ENCODE measurements at places on chromosomes 1 and 21.

GRCh38 chr1:186653312-186653711 is 26.9 kb downstream of the PTGS2 start:
- DNase-seq: no peak

- no peak for DNase-seq
Observed at GRCh38 chr1:51628715-51629590, 12.1 kb downstream of the OSBPL9 start.

- no peak for DNase-seq
Observed at GRCh38 chr1:8193840-8194406, 124.0 kb upstream of the SLC45A1 start.

- DNase-seq: no peak
Observed at GRCh38 chr1:168585937-168586336, 9.5 kb downstream of the XCL1 start.

- no peak for DNase-seq
Observed at GRCh38 chr1:11792106-11792505, 13.7 kb downstream of the MTHFR start.

GRCh38 chr1:85344256-85344694 is 67.8 kb upstream of the BCL10 start:
- no peak for DNase-seq

DNA sequence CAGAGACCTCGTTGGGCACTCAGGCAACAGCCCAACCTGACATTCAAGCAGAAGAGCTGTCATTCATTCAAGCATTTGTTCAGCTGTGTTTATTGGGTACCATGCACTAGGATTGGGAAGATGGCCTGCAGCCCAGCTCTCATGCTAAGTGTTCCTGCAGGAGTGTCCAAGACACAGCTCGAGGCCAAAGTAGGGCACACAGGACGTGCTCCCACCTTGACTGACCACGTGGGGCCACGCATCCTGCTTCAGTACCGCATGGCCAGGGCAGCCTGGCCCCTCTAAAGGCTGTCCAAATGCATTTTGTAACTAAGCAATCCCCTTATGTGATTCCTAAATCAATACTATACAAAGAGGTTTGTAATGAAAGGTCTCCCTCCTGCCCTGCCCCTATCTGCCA is 9.7 kb downstream of the PYCR2 start:
- DNase-seq: no peak

GRCh38 chr1:168676029-168676812 is 52.8 kb downstream of the DPT start:
- no peak for DNase-seq

GRCh38 chr21:35927262-35927661 is 133.1 kb downstream of the SETD4 start:
- no peak for DNase-seq

DNA sequence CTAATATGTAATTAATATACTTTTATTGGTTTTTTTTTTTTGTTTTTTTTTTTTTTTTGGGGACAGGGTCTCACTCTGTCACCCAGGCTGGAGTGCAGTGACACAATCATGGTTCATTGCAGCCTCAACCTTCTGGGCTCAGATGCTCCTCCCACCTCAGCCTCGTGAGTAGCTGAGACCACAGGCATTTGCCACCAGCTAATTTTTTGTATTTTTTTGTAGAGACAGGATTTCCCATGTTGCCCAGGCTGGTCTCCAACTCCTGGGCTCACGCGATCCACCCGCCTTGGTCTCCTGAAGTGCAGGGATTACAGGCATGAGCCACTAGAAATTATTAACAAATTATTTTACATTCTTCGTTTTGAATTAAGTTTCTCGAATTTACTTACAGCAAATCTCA is 16.8 kb upstream of the POGZ start:
- no peak for DNase-seq

GRCh38 chr1:178310685-178311105 is 186.1 kb downstream of the CLEC20A start:
- DNase-seq: peak; percentile 74

GRCh38 chr1:214281720-214282629 is 1.0 kb downstream of the SMYD2 start:
- DNase-seq: no peak

- DNase-seq: no peak
Observed at GRCh38 chr1:34549199-34549598, 205.6 kb upstream of the GJB5 start.

DNA sequence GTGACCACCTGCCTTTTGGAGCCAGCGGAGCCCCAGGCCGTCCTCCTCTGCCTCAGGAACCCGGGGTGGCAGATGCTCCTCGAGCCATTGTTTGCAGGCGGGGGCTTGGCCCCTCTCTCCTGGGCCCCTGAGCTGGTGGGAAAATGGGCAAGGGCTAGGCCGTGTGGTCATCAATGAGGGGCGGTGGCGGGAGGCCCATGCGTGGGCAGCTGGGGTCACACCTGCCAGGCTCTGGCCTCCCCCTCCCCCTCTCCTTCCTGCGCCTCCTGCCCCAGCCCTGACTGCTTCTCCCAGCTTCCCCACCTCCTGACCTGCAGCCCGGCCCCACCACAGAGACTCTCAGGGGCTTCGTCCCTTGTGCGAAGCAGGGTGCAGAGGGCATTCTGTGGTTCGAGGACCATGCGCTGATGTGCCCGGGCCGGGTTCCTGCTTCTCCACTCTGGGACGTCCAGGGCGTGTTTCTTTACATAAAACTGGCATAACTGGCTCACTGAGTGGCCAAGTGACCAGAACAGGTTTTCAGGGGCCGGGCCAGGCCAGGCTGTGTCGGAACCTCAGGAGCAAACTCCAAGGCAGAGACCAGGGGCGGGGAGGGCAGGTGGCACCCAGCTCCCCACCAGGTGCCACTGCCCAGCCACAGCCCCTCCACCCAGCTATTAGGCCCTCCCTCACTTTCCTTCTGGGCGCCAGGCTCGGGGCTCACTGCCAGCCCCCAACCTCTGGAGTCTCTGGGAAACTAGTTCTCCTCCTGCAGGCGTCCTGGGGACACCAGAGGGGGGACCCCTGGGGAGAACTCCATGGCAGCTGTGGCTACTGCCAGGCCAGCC is 9.3 kb downstream of the SAMD11 start:
- no peak for DNase-seq

DNA sequence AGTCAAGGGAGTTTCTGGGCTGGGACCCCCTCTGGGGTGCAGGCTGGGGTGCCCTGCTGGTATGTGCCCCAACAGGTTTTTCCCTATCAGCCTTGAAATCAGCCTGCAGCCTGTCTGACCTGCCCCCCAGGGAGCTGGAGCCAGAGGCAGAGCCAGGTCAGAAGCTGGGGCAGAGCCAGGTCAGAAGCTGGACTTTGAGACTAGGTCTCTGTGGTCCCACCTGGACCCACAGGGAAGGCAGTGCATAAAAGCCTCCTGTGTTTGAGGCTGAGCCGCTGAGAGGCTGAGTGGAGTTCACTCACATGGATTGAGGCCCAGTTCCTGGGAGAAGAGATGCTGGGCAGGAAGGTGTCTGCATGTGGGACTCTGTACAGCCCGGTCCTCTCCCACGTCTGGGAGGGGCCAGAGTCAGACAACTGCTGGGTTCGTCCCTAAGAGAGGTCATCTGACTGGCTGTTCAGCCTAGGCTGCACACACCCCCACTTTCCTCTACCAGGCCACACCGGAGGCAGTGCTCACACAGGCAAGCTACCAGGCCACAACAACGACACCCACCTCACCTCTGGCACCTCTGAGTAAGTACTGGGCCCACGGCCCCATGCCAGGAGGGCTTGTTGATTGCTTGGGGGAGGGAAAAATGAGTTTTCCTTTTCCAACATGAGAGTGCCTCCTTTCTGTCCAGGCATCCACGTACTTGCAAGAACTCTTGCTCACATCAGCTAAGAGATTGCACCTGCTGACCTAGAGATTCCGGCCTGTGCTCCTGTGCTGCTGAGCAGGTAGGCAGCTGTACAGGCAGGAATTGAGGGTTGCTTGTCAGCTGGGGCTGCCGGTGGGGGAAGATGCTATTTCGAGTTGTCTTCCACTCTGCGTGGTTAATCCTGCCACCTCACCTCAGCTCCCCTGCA is at the start of gene ANXA9:
Gene ANXA9, plus strand, starts transcription at position 488 of the 908 bp plus-strand sequence. CDS start 814 bp downstream, outside the sequence.
- DNase-seq: peak; percentile 62

GRCh38 chr21:25490742-25491141 is 116.5 kb downstream of the MRPL39 start:
- no peak for DNase-seq

GRCh38 chr1:49346767-49347349 is 570.2 kb upstream of the BEND5 start:
- DNase-seq: no peak

GRCh38 chr1:63238721-63239120 is 83.6 kb upstream of the FOXD3 start:
- DNase-seq: no peak

GRCh38 chr21:20396798-20397197 is 601.4 kb upstream of the NCAM2 start:
- no peak for DNase-seq

DNA sequence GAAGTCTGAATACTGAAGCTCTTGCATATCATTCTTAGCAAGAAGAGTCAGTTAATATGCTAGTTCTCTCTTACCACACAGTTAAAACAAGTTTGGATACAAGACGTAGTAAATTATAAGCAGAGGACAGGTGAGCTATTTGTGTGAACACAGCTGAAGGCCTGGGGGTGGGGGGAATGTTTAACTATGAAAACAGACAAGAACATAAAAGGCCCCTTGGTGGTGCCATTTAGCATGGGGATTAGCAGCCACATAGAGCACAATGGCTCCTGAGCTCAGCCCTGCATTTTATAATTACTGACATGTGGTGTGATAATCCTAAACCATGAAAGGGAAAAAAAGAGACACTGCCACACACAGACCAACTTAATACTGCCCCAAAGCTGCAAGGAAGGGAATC is 94.8 kb downstream of the TGFBR3 start:
- DNase-seq: no peak

GRCh38 chr21:31340514-31340913 is 3.5 kb downstream of the TIAM1 start:
- DNase-seq: no peak

DNA sequence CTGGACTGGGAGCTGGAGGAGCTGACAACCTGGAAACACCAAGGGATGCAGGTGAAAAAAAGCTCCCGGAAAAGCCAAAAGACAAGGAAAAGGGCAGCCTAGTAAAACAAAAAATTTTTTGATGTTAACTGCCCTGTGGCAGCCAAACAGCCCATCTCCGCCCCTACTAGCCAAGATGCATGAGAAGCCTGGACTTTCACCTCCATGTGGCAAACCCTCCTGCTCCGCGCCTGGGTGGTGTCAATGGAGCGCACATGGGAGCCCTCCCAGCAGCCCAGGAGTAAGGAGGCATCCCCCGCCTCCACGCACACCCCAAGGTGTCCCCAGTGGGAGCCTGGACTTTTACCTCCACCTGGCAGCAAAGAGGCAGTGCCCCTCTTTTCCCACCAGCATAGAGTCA is 30.5 kb downstream of the LEMD1 start:
- DNase-seq: no peak

- DNase-seq: no peak
Observed at GRCh38 chr1:20342294-20343148, 51.8 kb downstream of the VWA5B1 start.

- DNase-seq: no peak
Observed at GRCh38 chr21:14878971-14879370, 185.8 kb downstream of the NRIP1 start.

DNA sequence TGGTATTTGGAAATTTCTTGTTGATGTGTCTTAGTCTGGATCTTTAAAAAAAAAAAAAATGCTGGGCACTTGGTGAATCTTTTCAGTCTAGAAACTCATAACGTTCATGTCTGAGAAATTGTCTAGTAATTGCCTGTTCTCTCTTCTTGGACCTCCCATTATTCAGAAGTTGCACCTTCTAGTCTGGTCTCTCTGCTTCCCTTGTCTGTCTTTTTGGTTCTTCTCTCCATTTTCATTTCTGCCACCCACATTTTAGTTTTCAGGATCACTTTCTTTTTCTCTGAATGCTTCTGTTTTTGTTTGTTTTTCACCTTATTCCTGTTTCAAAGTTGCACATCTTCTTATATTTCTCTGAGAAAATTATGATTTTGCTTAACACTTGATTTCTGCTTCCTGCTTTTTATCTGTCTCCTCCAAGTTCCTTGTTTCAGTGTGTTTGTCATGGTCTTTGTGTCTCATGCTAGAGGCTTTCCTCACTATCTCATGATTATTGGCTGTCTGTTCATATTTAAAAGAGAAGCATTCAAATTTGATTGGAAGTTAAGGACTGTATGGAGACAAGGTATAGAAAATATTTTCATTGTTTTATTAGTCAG is 21.3 kb downstream of the BACE2 start:
- no peak for DNase-seq
